Substantia nigra (tissue), 51 donors: ENCODE measurements at places on chromosomes 1 and 21.

DNA sequence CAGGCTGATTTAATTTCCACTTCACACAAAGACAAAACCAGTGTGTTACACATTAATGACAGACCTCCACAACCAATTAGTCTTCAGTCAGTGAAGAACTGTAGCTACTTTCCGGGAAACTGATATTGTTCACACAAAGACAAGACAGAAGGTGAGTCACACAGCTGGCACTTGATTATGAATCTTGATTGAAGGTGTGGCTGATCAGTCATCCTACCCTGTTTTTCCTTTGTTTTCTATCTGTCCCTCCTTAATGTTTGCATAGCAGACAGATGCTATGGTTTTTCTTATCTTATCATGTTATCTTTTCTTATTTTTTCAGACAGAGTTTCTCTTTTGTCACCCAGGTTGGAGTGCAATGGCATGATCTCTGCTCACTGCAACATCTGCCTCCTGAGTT, 185.1 kb upstream of the GREM2 start:
- DNase-seq: no peak

DNA sequence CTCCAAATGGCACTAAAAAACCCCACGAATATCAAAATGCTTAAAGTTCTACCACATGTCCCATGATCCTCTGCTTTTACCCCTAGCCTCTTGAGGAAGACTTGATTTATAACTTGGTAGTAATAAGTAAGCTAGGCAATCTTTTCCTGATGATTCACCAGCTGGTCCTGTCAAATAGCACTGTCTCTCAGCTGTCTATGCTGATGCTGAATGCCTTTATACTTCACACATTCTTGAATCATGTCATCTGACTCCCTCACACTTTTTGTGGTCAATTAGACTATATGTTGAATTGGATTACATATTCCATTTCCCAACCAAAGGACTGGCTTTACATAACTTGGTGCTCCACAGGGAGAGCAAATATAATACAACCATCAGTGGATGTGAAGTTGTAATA, 16.6 kb downstream of the C21orf91 start:
- DNase-seq: no peak

DNA sequence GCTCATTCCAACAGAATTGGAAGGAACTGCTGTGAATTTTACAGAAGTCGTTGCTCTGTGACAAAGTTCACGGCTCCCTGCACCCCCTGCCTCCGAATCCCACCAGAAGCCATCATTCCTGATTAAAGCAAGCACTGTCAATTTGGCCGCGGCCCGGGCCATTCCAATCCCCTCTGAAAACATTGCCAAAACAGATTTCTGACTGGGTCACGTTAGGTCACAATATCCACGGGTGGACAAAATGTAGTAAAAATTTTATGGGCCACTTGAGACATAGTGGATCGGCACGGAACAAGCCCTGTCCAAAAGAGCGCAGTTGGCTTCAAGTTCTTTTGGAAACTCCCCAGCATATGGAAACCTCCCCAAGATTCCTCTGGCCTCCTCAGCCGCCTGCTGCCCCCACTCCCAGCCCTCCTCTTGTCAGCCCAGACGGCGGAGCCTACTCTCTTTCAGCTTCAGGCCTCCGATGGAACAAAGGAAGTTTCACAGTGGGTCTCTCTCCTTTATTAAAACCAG, 67.2 kb upstream of the IFNAR2 start:
- DNase-seq: no peak

- peak; percentile 14 for DNase-seq
These were observed 70.1 kb downstream of the CASZ1 start for GRCh38 chr1:10726355-10726754.

DNA sequence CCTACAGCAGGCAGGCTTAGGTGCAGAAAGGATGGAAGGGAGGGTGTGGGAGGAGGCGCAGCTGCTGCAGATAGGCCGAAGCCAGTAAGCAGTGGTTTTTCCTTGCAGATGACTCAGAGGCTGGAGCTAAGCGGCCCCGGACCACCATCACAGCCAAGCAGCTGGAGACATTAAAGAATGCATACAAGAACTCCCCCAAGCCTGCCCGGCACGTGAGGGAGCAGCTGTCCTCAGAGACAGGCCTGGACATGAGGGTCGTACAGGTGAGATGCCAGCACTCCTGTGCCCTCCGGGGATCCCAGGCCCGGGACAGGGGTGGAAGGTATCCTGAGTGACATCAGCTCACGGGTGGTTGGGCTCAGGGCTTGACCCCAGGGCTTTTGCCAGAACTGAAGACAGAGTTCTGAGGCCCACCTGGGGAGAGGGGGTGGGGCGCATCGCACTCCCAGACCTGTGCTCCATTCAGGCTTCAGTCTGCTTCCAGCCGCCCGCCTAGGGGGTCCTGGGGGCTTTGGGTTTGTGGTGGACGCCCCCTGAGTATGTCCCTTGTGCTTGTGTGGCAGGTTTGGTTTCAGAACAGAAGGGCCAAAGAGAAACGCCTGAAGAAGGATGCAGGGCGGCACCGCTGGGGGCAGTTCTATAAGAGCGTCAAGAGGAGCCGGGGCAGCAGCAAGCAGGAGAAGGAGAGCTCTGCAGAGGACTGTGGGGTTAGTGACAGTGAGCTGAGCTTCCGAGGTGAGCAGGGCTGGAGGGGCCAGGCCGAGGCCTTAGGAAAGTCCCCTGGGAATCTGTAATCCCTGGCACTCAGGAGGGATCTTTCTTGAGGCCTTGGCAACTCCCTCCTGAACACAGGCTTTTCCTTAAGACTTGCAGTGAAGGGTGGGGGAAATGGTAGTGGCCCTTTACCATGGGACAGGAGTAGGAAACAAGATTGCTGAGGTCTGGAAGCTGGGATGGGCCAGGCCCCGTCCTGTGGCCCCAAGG, 41.5 kb downstream of the LHX4 start:
- DNase-seq: no peak
